ENCODE measurements at places on chromosomes 1 and 21.

- no peak for DNase-seq
These were observed 200.5 kb downstream of the CAMTA1 start for GRCh38 chr1:6985549-6986276.

- no peak for DNase-seq
These were observed 53.1 kb downstream of the ZNF326 start for GRCh38 chr1:90048043-90048442.

- no peak for DNase-seq
These were observed 27.8 kb upstream of the UMODL1 start for GRCh38 chr21:42043201-42043895.

DNA sequence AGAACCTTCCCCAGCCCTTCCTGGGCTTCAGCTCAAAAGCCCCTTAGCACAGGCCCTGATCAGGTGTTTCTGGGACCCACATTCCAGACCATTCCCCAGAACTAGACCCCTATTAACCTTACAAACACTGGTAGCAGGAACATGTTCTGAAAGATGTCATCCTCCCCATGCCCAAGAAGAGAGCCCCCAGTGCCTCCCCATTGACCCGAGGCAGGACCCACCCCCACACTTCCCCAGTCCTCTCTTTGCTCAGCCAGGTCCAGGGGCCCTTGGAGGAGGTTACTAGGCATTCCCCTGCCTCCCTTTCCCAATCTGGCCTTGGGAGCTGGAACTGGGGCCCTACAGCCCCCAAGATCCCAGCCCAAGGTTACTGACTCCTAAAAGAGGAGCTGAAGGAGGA is 38.9 kb upstream of the HMGB4 start:
- DNase-seq: no peak

DNA sequence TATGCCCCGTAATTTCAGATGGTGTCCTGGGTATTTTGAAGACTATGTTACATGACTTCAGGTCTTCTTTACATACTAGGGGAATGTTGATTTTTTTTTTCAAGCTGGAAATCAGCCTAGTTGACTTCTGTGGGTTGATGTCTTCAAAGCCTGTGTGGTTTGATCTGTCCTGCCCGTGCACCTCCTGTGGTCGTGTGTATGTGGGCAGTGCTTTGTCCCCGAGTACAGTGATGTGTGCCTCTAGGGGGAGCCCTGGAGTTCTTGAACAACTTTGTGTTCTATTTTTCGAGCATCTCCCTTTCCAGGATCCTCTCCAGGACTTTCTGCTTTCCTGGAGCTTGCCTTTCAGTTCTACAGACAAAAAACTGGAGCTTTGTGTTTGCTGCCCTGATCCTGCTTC is 28.9 kb downstream of the OBSCN start:
- peak; percentile 34 for DNase-seq

DNA sequence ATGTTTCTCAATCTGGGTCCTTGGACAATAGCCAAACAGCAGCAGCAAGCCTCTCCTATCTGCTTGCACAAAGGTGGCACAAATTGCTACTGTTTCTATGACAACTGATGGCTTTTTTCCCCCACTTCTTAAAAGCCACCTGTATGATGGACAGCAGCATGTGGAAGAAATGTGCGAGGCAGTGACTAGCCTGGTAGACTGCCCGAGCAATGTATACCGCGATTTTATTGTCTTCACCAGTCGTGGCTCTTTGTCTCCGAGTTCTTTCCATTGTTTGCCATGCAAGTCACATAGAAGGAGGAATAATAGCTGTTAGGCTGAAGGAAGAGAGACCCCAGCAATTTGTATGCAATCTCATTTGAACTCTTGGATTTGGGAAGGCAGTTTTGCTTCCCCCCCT is 79.4 kb downstream of the S1PR1 start:
- DNase-seq: no peak

GRCh38 chr21:43694437-43695079 is 24.4 kb upstream of the PDXK start:
- no peak for DNase-seq

DNA sequence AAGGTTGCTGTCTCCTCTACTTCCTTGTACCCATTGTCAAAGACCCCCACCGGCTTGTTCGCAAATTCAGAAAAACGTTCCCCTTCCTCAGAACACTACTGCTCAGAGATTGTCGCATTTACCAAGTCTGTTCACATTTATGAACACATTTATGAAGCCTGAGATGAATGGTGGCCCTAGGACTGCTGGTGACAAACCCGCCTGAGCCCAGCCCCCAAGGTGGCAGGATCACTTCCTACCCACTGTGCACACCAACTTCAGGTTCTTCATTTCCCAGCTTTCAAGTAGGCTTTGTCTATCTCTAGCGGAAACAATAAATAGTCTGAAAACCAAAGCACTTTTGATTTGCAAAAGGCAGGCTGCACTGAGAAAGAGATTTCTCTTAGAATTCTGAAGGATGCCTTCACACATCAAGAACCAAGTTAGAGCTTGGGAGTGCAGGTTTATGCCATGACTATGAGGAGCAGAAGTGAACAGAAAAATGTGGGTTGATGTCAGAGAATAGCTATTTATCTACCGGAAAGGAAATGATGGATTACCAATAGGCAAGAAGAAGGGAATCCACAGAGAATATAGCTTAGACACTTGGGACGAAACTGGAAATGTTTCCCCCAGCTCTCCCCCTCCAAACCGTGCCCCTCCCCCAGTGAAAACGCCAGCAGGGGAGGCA is 200.5 kb downstream of the TOMM20 start:
- DNase-seq: no peak

GRCh38 chr1:163295949-163296348 is 25.8 kb upstream of the NUF2 start:
- no peak for DNase-seq

GRCh38 chr1:24027838-24028468 is 47.8 kb upstream of the SRSF10 start:
- no peak for DNase-seq

- peak; percentile 1 for DNase-seq
These were observed 1.1 kb downstream of the PRRX1 start for GRCh38 chr1:170664828-170665612.

Data from trophoblast cell (in vitro differentiated cells and primary cell).